ENCODE measurements at places on chromosomes 11 and 22.

DNA sequence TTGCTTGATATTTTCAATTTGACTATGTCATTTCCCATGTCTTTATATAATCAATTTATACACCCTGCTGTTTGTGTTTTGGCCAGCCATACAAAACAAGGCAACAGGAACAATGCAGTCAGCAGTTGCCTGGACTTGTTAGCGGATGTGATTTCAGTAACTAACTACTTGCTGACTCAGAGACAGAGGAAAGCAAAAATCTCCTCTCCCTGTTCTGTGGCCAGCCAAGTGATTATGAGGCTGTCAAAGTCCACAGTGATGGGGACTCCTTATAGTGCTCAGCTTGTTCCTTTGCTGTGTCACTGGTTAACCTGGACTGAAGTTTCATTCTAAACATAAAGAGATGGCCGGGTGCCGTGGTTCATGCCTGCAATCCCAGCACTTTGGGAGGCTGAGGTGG is 32.6 kb upstream of the APLP2 start:
- DNase-seq = no peak
- H3K27ac ChIP-seq = no peak overlapping the region
- no peaks in the 10 kb centered on the region for H3K36me3 ChIP-seq
- H3K4me3 ChIP-seq = no peak overlapping the region
- no peaks in the 10 kb centered on the region for H3K27me3 ChIP-seq

DNA sequence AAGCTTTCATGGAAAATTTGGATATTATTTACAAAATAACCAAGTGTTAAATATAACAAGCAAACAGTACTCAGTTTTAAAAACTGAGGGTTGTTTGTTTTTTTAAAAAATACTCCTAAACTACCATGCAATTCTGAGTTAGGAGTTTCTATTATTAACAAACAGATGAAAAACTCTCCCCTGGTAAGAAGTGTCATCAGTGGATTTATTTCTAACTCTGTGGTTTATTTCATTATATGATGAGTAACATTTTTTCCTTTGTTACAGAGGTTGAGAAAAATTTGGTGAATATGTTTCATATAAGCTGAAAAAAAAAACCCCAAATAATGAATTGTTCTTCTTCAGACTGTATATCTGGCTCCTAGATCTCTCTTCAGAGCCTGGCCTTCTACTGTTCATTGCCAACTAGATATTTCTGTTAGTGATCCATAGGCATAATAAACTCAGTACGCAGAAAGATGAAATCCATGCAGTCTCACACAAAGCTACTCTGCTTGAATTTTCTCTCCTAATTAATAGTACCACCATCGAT is 29.4 kb upstream of the PDE3B start:
- H3K4me3 ChIP-seq = no peak overlapping the region
- H3K4me1 ChIP-seq = no peaks in the 10 kb centered on the region
- DNase-seq = no peak

DNA sequence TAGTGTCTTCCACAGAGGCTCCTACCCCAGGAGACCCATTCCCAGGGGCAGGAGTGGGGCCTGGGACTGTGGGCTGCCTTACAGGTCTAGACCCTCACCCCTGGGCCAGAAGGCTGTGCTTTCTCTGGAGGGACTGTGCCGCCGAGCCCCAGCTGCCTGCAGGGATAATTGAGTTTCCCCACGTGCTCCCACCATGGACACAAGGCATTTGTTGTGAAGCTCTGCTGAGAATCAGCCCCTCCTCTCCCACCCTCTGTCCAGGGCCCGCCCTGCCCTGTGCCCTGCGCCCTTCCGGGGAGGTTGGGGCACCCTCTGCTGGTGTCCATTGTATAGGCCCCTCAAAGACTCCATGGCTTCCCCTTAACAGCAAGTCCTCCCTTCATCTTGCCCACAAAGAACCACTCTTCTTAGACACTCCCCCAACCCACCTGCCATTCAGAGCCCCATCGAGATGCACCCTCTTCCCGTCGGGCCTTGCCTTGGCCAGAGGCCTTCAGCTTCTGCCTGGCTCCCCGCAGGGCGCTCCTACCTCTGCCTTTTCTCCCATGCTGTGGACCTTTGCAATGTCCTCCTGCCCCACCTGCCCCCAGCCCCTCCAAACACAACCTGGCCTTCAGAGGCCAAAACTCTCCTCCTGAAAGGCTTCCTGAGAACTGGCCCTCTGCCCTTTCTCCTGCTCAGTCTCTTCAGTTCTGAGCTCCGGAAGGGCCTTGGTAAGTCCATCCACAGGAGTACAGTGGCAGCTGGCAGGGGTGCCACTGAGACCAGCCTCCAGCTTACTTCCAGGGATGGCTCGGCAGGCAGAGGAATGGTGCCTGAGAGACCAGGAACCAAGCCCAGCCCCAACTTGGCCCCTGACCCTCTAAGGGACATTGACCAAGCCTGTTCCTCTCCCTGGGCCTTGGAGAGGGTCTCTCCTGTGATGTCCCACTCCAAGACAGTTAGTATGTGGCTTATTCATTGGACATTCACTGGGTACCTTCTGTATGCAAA is 22.4 kb downstream of the DUSP8 start:
- H3K36me3 ChIP-seq = no peaks in the 10 kb centered on the region
- no peak overlapping the region for H3K4me3 ChIP-seq
- H3K4me1 ChIP-seq = peaks cover 26% of the 10 kb centered on the region
- DNase-seq = no peak

DNA sequence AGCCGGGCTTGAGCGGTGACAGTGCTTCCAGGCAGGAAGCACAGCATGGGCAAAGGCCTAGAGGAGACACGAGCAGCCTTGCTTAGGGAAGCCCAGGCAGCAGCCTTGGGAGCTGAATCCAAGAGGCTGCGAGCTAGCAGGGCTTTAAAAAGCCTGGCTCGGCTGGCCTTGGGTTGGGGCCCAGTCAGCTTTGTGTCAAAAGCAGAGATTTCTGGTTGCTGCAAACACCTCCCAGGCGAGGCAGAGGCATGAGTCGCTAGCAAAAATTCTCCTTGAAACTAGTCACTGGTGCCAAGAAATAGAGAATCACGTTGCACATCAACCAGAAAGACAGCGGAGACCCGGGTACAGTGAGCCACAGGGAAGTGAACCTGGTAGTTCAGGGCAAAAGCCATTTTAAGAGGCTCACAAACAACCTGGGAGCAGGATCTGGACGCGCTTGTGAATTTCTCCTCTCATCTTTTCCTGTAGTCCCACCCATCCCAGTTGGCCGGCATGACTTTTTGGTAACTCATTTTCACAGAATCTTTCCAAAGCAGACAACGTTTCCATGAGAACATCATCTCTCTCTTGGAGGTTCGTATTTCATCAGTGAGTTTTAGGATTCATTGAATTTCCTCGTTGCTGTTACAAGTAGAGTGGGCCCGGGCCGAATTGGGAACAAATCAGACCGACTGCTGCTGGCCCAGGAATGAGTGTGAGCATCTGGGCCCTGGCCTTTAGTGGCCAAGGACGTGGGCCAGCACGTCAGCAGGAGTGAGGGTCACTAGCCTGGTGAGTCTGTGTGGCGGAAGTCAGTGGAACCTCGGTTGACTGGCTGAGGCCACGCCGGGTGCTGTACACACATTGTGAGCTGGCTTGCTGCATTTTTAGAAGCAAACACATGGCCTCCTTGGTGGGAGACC is 16.4 kb upstream of the FGF4 start:
- H3K27ac ChIP-seq = no peak overlapping the region
- no peaks in the 10 kb centered on the region for H3K4me1 ChIP-seq
- DNase-seq = no peak
- H3K36me3 ChIP-seq = no peaks in the 10 kb centered on the region
- H3K4me3 ChIP-seq = no peak overlapping the region
